Activated naive CD8-positive, alpha-beta T cell treated with anti-CD3 and anti-CD28 coated beads, Interleukin-2, amount 50 U/mL, for 16 hours (primary cell): ENCODE measurements at places on chromosomes 7 and 10.

GRCh38 chr10:94889123-94889522, 49.3 kb upstream of the CYP2C9 start:
- DNase-seq = no peak

GRCh38 chr7:42674541-42674940, 237.3 kb downstream of the C7orf25 start:
- DNase-seq = no peak

DNA sequence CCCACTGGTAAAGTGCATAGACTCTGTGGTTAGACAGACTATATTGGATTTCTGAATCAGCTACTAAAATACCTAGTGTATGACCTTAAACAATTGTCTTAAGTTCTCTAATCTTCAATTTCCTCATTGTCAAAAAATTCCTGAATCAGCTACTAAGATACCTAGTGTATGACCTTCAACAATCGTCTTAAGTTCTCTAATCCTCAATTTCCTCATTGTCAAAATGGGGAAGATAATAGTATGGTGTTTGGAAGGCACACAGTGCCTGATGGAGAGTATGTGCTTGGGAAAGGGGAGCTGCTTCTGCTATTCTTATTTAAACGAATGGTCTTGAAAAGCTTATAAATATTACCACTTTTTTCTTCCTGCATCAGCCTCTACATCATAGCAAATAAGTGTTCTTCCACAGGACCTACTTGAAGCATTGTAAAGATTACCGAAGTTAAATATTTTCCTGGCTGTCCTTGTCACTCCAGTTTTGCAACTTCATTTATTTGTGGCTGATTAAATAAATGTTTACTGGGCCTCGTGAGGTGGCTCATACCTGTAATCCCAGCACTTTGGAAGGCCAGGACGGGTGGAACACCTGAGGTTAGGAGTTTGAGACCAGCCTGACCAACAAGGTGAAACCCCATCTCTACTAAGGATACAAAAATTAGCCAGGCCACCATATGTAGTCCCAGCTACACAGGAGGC, 64.4 kb upstream of the ITGA8 start:
- no peak for DNase-seq

- DNase-seq = no peak
Observed at GRCh38 chr10:124239134-124239533, 145.7 kb upstream of the CHST15 start.

DNA sequence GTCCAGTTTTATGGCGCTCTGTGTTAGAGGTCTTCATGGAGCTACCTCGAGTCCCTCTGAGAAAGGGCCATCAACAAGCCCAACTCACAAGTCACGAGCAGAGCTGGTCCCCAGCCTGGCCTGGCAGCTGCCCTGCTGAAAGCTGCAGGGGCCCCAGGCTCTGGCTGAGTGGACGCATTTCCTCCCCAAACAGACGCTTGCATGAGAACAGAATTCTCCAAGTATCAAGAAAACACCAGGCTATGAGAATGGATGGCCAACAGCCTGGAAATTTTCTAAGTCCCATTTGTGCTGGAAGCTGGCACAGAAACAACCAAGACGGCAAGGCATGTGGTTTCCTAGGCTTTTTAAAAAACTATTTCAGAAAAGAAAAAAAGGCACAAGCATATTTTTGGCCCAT, 114.8 kb downstream of the FAM53B start:
- no peak for DNase-seq

GRCh38 chr10:1872151-1872726, 134.9 kb upstream of the ADARB2 start:
- DNase-seq = no peak

- DNase-seq = no peak
Observed at GRCh38 chr10:58943256-58943890, 233.1 kb upstream of the PHYHIPL start.

- DNase-seq = no peak
Observed at GRCh38 chr7:74572301-74572979, 85.1 kb upstream of the GTF2I start.

- no peak for DNase-seq
Observed at GRCh38 chr7:147607157-147607800, 983.3 kb upstream of the C7orf33 start.

- no peak for DNase-seq
Observed at GRCh38 chr10:132149271-132149670, 37.5 kb upstream of the DPYSL4 start.

- DNase-seq = no peak
Observed at GRCh38 chr10:127405221-127405620, 143.9 kb upstream of the NPS start.

- DNase-seq = no peak
Observed at GRCh38 chr7:50721160-50721559, 61.5 kb downstream of the GRB10 start.

GRCh38 chr7:128299109-128299607, 44.5 kb downstream of the RBM28 start:
- no peak for DNase-seq

GRCh38 chr7:5050676-5051075, 5.0 kb downstream of the RBAK start:
- DNase-seq = no peak

- DNase-seq = no peak
Observed at GRCh38 chr10:130023454-130024230, 59.6 kb upstream of the EBF3 start.
